ENCODE measurements at places on chromosomes 3 and 15.

GRCh38 chr3:151827816-151828215, 13.9 kb downstream of the AADAC start:
- DNase-seq, result no peak

- no peak for DNase-seq
Observed at GRCh38 chr15:92586966-92587365, 68.6 kb downstream of the FAM174B start.

DNA sequence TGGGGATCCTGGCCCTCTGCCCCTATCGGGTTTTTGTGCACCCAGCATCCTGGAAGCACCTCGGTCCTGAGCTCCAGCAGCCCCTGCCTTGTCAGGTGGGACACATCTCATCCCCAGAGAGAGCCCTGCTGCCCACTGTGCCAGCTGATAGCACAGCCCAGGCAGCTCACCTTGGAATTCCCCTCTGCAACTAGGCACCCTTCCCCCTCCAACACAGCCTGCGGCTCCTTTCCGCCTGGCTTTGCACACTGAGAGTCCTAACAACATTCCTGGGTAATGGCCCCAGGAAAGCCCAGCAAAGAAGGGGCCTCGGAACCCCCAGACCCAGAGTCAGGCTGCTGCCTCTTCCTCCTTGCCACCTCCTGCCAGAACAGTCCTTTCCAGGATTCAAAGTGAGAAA, 5.9 kb downstream of the HCN4 start:
- no peak for DNase-seq

GRCh38 chr3:32383136-32383711, 8.4 kb upstream of the CMTM7 start:
- DNase-seq, result no peak

DNA sequence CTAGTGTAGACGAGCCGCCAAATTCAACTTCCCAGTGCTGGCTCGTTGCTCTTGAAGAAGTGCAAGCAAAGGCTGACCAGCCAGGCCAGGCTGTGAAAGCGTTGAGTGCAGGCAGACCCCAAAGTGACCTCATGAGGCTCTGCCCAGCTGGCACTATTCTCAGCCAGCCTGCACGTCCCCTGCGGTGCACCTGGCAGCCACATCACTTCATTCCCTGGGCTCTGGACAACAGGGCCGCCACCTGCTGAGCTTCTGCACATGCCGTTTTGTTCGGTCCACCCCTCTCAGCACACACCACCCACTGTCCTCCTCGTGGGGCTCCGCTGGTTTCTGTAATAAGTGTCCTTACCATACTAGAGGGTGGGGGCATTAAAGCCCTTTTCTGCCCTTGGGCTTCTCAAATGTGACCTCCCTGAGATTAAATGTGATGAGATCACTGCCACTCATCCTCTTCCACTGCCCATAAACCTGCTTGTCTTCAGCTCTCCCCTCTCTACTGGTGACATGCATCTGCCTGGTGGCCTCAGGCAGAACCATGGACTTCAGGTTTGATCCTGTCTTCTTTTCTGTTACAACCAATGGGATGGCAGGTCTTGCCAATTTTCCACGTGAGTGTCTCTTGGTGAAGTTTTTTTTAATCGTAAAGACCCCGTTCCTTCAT, 6.1 kb downstream of the RASGRF1 start:
- DNase-seq, result no peak

GRCh38 chr3:124851136-124851535, 36.0 kb downstream of the ITGB5 start:
- no peak for DNase-seq

DNA sequence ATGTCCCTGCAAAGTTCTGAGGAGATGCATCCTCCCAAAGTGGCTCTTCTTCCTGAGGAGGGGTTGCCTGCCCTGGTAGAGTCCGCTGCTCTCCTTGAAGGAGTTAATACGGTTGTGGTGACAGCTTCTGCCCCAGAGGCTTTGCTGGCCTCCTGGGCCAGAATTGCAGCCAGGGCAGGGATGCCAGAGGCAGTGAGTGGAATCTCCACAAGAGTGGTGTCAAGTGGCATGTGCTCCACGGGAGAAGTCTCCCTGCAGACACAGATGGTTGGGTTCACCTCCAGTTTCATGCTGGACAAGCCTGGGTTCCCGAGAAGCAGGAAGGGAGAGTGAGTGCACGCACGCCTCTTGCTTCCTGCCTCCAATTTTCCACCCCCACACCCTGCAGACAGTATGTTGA, 105.5 kb downstream of the SLC25A26 start:
- DNase-seq, result no peak

DNA sequence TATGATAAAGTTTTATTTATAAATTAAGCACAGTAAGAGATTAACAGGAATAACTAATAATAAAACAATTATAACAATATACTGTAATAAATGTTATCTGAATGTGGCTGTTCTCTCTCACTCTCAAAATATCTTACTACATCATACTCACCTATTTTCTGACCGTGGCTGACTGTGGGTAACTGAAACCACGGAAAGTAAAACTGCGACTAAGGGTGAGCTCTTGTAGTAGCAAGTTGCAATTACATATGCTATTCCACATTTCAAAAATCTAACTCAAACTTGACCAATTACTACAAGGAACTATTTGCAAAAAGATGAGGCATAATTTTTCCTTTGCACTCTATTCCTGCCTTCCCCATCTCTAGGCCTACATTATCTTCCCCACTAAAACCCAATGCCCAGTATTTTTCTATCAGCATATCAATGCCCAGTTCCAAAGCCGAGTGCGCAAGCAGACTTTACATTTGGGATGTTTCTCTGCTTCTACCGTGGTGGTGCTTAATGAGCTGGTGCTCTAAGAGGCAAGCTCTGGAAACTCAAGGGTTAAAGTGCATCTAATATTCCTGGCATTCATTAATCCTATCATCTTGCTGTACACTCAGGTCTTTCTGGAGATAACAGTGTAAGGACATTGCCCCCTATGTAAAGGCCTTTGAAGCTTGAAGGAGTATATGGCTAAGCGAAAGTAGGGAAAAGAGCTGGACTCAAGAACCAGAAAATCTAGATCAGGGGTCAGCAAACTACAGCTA, 6.7 kb downstream of the PCYT1A start:
- DNase-seq, result no peak

- DNase-seq, result no peak
Observed at GRCh38 chr15:38349251-38349650, 96.6 kb downstream of the SPRED1 start.

- DNase-seq, result no peak
Observed at GRCh38 chr3:16328124-16328523, 63.1 kb downstream of the OXNAD1 start.

GRCh38 chr3:107931326-107931725, 159.5 kb downstream of the CD47 start:
- no peak for DNase-seq
